ENCODE measurements at places on chromosomes 1 and 21.

GRCh38 chr1:229985613-229986010 lies 81.4 kb upstream of the GALNT2 start:
- no peak for DNase-seq

GRCh38 chr1:147647796-147648633 lies 22.3 kb downstream of the ACP6 start:
- no peak for DNase-seq

GRCh38 chr21:45374826-45375455 lies 30.0 kb upstream of the COL18A1 start:
- no peak for DNase-seq

GRCh38 chr1:8152731-8153702 lies 126.9 kb upstream of the ERRFI1 start:
- no peak for DNase-seq

- DNase-seq, result no peak
Observed at GRCh38 chr1:167330601-167331293, 110.1 kb downstream of the POU2F1 start.

DNA sequence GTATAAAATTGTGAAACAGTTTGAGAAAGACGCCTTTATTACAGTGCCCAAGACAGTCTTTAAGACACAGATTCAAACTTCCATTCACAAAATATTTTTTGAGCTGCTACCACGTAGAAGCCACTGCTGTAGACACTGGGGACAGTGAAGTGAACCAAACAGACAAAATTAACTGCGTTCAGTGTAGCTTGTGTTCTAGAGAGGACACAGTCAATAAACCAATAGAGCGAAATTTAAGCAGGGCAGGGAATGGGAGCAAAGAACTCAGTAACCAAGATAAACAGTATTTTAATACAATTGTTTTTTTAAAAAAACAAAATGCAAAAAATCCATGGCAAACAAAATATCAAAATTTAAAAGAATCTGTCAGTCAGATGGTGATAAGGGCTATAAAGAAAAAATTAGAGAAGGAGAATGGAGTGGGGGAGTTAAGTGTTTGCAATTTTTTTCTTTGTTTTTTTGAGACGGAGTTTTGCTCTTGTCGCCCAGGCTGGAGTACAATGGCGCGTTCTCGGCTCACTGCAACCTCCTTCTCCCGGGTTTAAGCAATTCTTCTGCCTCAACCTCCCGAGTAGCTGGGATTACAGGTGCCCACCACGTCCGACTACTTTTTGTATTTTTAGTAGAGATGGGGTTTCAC lies 719 bp upstream of the PARS2 start:
- no peak for DNase-seq

DNA sequence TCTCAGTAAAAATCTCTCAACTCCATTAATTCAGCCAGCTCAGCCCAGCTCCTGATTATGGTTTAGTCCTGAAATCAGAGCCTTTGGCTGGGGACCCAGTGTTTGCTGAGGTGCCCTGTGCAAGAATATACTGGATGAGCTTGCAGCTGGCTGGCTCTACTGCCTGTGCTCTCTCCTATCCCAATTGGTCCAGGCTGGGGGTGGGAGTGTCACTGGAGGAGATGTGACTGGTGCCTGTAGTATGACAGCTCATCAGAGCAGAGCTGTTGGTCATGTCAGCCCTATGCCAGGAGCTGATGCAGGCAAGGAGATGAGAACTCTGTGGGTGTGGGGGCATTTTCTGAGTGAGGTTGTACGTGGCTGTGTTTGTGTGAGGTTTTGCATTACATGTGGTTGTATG lies 87.0 kb downstream of the TNR start:
- no peak for DNase-seq

DNA sequence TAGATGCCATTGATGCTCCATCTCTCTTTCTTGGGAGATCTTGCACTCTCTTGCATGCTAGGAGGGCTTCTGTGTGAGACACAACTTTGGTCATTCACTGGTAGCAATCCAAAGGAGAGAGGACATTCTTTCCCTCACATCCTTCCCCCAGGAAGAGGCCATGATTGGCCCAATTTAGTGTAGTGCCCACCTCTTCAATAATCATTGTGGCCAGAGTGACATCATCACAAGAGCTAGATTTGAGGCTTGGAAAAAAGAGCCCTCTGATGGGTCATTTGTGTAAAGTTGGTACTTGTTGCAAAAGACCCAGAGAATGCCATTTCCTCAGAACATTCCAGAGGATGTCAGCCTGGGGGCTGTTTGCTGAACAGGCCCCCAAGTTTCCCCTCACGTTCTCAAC lies 30.2 kb downstream of the S100A6 start:
- no peak for DNase-seq

DNA sequence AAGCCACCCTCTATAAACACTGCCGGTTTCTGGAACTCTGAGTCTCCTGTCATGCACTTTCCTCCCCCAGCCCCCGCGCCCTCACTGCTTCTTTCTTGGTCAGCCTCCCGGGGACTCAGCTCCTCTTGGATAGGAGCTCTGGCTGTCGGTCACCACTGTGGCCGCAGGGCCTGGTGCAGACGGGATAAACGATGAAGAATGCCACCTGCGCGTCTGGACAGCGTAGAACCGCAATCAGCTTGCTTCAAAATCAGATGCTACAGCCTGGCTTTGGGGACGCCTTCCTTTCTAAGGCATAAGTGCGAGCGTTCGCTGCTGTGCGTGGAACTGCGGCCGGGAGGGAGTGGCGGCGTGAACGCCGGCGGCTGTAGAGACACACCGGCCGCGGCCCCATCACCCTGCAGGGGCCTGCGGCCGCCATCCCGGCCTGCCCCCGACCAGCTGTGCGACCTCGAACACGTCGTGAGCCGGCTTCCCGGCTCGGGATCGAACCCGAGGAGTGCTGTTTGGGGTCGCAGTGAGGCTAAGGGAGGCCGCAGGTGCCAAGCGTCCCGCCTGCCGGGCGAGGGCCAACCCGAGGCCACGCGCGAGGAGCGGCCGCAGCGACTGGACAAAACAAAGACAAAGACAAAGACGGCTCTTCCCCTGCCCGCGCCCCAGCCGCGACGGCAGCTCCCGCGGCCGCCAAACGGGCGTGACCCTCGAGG lies 688 bp downstream of the PTTG1IP start:
- no peak for DNase-seq

GRCh38 chr1:30735124-30735523 lies 11.7 kb upstream of the MATN1 start:
- DNase-seq, result no peak

GRCh38 chr1:156898971-156899664 lies 5.6 kb downstream of the PEAR1 start:
- DNase-seq, result no peak

DNA sequence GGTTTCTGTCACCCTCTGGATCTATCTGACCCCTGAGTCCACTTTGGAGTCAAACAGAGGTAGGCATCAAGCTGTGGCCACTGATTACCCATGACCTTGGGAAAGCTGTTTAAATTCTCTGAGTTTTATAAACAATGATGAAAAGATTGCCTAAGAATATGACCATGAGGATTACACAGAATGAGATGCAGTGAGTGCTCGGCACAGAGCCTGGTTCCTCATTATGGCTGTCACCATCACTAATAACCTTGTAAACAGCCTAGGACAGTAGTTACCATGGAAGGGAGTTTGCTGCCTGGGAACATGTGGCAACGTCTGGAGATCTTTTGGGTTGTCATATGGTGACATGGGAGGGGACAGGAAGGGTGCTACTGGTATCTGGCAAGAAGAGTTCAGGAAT lies 248.3 kb upstream of the KAZN start:
- no peak for DNase-seq

DNA sequence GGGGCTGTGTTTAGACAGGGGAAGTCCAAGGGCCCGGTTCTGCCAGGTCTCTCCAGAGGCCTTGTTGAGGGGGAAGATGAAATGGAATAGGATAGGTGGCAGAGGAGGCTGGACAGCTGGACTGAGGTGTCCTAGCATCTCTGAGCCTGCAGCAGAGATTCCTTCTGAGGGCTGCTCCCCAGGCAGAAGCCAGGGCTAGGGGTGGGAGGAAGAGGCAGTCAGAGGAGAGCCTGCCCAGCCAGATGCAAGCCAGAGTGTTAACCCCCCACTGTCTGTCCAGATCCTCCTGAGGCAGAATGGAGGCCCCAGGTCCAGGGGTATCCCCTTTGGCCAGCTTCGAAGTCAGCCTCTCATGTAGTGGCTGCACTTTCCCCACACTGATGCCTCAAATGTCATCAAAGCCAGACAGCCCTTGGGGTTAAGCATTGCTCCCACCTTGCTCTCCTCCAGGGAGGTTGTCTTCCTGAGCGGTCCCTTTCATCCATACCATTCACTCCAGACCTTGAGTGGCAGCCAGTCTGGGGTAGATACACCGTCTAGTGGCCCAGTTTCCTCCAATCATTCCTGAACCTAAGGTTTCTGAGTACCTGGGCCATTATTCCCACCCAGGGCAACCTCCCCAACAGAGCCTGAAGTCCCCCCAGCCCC lies 1.7 kb downstream of the CSF1 start:
- no peak for DNase-seq

GRCh38 chr1:206897175-206897574 lies at the start of gene IL24:
Gene IL24, plus strand, starts transcription at chr1:206897443. Its CDS starts 390 bp downstream, at chr1:206897833.
- no peak for DNase-seq

DNA sequence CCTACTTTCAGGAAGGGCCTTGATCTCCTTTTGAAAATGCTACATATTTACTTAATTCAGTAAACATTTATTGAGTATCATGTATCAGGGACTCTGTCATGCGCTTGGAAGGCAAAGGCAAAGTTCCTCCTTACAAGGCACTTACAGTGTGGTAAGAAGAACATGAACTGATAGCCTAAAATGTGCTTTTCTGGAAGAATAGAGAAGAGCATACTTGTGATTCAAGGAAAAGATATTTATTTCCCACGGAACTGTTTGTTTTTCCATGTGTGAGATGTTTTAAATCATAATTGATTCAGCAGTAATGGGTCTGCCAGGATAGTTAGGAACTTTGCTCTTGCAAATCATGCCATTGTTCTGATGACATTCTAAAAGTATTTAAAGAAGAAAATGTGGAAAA lies 110.1 kb upstream of the ZNHIT6 start:
- DNase-seq, result no peak

GRCh38 chr1:167248707-167249642 lies 28.3 kb downstream of the POU2F1 start:
- DNase-seq, result no peak

- DNase-seq, result peak; percentile 81
Observed at GRCh38 chr1:243850202-243850451, at the start of gene AKT3. Gene AKT3, minus strand, starts transcription at chr1:243850243. Its CDS starts 7,073 bp downstream, at chr1:243843170.

DNA sequence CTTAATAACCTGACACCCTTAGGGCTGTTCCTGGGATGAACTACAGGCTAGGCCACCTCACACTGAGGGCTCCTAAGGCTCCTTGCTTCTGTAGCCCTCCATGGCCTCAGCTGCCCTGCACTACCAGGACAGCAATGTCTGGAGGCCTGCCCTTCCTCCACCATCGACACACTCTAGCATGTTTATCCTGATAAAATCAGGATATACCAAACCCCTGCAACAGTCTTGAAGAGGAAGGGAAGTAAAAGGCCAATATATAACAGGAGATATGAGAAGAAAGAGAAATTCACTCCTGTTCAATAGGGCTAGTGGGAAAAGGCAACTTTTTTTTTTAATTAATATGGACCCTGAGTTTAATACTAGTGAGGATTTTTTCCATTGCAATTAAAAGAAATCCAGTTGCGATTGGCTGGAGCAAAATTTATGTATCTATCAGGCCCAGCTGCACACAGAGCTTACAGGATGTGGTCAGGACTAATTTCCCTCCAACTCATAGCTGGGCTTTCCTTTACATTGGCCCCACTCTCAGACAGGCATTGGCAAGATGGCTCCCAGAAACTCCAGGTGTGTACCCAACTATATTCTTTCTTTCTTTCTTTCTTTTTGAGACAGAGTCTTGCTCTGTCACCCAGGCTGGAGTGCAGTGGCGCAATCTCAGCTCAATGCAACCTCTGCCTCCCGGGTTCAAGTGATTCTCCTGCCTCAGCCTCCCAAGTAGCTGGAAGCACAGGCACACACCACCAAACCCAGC lies 13.5 kb upstream of the ATP2B4 start:
- no peak for DNase-seq

- no peak for DNase-seq
Observed at GRCh38 chr1:116429821-116430374, 56.9 kb downstream of the ATP1A1 start.

- no peak for DNase-seq
Observed at GRCh38 chr1:202204065-202204464, 10.5 kb downstream of the LGR6 start.

GRCh38 chr1:150874455-150875196 lies 1.8 kb downstream of the ARNT start:
- DNase-seq, result no peak

GRCh38 chr1:8096105-8097011 lies 70.2 kb upstream of the ERRFI1 start:
- no peak for DNase-seq

- no peak for DNase-seq
Observed at GRCh38 chr1:109396871-109397580, 692 bp downstream of the SORT1 start.

GRCh38 chr21:43733529-43734071 lies 14.7 kb downstream of the PDXK start:
- peak; percentile 28 for DNase-seq

DNA sequence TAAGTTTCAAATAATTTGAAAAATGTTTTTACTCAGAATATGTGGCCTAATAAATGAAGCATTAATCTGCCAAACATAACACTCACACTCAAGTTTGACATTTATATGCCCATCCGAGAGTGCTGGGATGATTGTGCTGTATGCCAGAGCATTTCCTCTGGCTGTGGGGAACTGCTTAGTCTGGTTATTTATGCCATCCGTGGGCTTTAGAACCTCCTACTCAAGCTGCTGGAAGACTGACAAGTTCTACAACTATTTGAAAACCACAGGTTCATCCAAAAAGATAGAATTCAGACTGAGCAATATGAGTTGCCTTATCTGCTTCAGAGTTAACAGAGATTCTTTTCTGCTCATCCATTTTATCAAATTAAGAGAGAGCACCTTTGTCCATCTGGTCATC lies 25.9 kb downstream of the PCNX2 start:
- no peak for DNase-seq

DNA sequence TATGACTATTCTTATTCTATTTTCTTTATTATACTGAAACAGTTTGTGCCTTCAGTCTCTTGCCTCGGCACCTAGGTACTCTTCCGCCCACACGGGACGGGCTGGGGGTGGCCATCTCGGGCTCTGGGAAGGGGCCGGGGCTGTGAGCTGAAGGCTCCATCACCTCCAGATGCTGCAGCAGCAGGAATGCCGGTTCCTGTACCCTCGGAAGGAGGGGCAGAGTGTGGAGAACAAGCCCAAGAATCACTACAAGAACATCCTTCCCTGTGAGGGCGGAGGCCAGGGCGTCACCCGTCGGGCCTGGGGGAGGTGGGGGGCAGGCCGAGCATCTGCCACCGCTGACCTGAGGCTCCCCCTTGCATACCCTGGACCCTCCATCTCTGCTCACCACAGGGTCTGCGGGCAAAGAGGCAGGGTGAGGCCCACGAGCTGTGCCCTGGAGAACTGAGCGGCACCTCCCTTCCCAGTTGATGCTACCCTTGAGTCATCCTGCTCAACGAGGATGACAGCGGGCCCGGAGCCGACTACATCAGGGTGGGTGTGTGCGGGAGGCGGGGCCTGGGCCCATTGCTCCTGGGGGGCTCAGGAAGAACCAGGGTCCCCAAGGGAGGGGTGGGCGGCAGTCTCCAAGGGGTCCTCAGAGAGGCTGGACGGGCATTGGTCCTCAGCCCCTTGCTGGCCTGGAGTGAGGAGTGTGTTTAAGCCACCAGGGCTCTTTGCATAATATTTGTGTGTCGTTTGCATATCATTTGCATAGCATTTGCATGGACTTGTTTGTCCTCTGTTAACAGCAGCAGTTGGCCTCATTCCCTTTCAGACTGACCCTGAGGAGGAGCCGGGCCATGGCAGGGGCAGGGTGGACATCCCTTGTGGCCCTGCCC lies 7.5 kb downstream of the RNF223 start:
- DNase-seq, result no peak

GRCh38 chr1:117007719-117008013 lies 6.1 kb downstream of the CD101 start:
- DNase-seq, result no peak
